ENCODE measurements at places on chromosomes 3 and 15.

DNA sequence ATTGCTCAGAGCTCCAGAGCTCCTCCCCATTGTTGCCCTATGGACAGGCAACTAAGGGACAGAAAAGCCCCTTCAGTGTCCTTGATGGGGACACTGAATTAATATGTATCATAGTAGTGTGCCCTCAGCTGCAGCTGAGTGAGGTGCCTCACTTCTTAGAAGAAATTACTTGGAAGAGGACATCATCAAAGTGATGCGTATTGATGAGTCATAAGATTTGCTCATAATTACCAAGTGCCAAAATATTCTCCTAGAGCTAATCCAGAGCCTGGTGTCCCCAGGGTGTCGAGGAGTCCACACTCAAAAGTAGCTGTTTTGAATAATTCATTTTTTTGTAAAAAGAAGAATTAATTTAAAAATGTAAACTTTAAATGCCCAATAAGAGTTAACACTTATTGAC, 200.7 kb upstream of the SEMA6D start:
- DNase-seq, result no peak

- DNase-seq, result no peak
These were observed 39.7 kb upstream of the TM4SF1 start for GRCh38 chr3:149417174-149417573.

- no peak for DNase-seq
These were observed 48.0 kb upstream of the C15orf61 start for GRCh38 chr15:67472957-67473356.

- DNase-seq, result no peak
These were observed 251.6 kb downstream of the RBMS3 start for GRCh38 chr3:29532473-29532872.

DNA sequence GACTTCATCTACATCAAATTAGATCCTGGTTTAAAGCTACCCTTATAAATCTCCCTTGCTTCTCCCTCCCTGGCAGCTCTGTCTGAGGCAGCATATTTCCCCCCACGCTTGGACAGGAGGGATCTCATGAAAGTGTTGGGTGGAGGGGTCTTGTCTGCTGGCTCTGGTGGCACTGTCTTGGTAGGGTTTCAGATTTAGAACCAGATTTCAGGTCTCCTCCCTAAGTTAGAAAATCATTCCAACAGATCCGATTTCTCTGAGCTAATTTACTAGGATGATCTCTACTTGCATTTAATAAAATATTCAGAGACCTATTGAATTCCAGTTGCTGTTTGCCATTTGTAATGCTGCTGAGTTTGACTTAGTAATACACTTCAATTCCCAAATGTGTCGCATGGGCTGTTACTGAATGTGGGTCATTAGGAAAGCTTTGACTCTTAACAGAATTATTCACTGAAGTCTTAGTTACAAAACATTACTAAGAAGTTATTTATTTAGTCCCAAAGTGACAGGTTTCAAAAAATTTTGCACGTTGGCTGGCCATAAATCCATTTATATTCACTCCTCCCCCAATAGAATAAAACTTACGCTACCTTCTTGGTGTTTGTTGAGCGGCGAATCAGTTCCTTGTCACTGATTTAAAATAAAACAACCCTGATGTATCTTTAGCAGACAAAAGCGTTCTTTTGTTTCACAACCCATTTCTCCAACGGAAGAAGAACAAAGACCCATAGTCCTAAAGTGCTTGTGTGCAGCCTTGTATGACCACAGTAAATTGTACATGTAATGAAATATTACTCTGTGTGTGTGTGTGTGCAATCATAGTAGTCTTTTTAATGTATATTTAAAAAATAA, 84.5 kb downstream of the TRAK1 start:
- no peak for DNase-seq

DNA sequence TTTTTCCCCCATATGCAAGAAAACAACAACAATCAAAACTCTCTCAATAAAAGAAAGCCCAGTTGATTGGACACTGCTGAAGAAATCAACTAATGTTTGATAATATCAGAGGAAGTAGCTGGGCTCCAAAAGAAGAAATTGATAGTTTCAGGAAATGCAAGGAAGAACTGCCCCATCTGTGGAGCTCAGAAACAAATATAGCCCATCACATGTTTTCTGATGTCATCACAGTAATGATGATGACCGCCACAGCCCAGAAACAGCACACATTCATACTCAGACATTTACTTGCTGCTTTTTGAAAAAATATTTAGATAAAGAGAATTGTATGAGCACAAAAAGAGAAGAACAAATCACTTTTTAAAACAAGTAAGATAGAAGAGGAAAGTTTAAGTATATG, 67.6 kb downstream of the GOLIM4 start:
- peak; percentile 45 for DNase-seq

DNA sequence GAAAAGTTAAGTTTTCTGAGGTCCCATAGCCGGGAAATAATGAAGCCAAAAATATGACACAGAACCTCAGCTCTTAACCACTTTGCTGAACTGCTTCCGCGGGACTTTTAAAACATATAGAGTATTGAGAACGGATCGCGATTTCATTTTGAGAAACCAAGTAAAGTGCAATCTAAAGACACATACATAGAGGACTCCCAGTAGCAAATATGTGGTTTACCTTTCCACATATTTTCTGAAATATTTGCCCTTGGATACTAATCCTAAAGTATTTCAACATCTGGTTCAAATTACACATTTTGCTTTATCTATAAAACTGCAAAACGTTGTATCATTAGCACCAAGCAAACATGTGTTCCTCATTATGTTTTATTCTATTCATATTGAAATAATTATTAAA, 776.5 kb downstream of the ROBO2 start:
- no peak for DNase-seq

DNA sequence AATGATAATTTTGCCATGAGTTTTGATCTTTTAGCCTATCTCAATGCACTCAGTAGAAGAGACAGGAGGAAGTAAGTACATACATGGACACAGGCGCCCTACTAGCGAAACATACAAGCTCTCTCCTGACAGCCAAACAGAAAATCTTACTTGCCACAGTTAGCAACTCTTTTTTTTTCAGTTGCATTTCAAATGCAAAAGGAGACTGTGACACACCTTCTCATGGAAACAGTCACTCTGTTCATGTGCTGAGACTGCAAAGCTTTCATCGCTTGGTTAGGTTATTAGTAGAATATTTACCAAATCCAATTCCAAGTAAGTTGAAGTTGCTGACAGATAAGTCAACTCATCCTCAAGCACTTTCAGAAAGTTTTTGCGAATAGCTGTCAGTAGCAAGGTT, 223.3 kb downstream of the FOXP1 start:
- no peak for DNase-seq

DNA sequence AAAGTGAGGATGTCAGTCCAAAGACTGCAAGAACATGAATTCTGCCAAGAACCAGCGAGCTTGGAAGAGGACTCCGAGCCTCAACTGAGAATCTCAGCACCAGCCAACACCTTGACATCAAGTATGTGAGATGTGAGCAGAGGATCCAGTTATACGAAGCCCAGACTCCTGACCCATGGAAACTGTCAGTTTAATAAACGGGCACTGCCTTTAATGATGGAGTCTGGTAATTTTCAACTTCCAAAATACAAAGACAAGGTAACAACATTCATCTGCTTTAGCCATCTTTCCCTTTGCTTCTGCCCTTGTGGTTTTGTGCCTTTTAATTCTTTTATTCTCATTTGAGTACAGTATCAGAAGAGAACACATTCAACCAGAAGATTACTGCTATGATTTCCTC, 211.9 kb downstream of the ULK4 start:
- DNase-seq, result no peak

GRCh38 chr3:161104561-161105551, at the start of gene B3GALNT1:
Gene B3GALNT1, minus strand, starts transcription at chr3:161105349. Its CDS starts 18,595 bp downstream, at chr3:161086754.
- no peak for DNase-seq

DNA sequence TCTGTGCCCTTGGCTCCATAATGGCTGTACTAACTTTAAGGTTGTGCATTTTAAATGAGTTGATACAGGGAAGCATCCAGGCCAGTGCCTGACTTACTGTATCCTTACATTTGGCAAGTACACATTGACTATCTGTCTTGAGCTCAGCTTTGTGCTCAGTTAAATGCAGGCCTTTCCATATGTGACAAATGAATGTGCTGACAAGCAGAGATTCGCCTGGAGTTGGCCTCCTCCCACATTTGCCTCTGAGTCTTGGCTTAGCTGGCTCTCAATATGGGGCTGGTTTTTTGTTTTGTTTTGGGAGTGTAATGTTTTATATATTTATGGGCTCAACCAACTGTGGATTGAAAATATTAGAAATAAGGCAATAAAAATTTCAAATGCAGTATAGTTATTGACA, 29.7 kb downstream of the TRIM71 start:
- DNase-seq, result no peak

GRCh38 chr3:104596551-104596950, 770.2 kb upstream of the ALCAM start:
- DNase-seq, result peak; percentile 36

GRCh38 chr3:18394384-18394995, 30.6 kb downstream of the SATB1 start:
- DNase-seq, result no peak

DNA sequence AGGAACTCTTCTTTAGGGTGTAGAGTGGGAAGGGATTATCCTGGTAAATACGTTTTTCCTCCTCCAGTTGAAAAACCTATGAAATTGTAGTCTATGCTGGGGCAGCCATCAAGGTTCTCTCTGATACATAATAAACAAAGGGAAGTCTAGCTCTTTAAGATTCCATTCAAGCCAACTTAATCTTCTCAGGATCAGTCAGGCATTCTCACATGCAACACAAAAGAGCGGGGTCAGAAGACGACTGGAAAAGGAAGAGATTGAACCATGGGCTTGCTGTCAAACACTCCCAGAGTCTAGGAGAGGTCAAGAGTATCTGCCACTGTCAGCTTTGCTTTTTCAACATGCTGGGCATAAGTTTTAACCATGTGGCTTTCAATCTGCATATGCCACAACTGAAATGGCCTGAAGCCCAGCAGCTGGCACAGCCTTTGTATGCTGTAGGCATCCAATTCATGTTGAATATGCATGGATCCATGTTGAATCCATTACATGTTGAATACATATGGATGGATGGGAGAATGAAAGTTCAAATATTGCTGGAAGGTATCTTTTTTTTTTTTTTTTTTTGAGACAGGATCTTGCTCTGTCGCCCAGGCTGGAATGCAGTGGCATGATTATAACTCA, 8.5 kb downstream of the TRAT1 start:
- no peak for DNase-seq

DNA sequence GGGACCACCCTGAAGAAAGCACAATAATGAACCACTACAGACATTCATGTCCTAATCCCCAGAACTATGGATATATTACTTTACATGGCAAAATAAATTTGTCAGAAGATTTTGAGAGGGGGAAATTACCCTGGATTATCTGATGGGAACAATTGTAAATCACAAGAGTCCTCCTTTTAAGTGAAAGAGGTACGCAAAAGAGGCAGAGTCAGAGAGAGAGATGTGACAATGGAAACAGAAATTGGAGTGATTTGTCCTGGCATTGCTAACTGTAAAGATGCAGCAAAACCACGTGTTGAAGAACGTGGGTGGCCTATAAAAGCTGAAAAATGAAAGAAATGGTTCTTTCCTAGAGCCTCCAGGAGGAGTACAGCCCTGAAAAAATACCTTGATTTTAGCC, 1121.4 kb upstream of the ALCAM start:
- no peak for DNase-seq

DNA sequence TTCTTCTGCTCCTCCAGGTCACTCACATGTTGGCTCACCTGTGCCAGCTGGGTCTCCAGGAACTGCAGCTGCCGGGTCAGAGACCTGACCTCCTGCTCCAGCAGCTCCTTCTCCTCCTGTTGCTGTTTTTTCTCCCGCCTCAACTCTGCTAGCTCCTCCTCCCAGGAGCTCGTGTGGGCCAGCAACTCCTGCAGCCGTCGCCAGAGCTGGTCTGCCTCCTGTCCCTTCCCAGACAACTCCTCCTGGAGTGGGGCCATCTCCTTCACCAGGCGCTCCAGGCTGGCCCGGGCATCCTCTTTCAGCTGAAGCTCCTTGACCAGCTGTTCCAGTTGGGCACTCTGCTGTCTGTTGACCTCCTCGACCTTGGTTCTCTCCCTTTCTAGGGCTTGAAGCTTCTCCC, 24.5 kb downstream of the CXCR6 start:
- DNase-seq, result no peak

- peak; percentile 54 for DNase-seq
These were observed 14.8 kb downstream of the KLHL6 start for GRCh38 chr3:183540501-183541234.

GRCh38 chr3:120182613-120183511, 88.6 kb upstream of the GSK3B start:
- DNase-seq, result peak; percentile 14

GRCh38 chr3:197365586-197365985, 67.2 kb upstream of the DLG1 start:
- DNase-seq, result no peak

- peak; percentile 21 for DNase-seq
These were observed at the start of gene RBMS3 for GRCh38 chr3:29280404-29281093. Gene RBMS3, plus strand, starts transcription at chr3:29281071.

GRCh38 chr3:30167541-30168011, 438.8 kb upstream of the TGFBR2 start:
- DNase-seq, result no peak

DNA sequence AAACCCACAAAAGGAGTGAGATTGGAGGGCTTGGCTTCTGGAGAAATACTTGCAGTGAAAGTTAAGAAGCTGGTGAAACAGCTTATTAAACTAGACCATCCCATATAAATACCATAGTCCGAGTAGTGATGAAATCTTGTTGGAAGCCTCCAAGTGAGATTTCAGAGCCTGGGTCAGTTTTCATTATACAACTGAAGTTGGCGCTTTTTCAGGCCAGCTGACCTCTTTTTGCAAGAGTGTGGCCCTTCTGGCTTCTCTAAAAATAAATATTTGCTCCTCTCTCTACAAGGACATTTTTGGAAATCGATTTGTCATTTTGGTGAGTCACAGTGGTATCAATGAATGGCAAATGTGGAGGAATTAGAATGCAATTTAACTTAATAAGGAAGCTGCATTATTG, 51.2 kb upstream of the THRB start:
- DNase-seq, result no peak

DNA sequence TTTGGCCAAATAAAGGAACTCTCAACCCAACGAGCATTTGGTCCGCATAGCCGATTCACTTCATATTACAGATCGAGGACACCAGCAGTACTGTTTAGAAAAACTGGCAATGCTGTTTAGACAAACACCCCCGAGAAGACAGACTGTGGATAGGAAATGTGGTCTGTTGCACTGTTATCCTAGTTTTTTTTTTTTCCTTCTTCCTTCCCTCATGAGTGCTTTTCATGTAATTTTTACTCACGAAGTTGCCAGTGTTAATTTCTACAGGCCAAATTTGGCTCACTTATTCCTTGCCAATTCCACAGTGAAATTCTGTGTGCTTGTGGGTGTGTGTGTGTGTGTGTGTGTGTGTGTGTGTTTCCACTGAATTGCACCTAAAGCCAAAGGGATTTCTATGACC, 165.7 kb downstream of the FOXP1 start:
- DNase-seq, result no peak

Data from inflammatory macrophage treated with lipopolysaccharide for 1 hour (primary cell).